ENCODE measurements at places on chromosomes 16 and 17. TPM values are rescaled to one million over a fixed set of nuclear protein-coding genes. Genes with fewer than 3 reads are reported as not detected.

The PLLP gene
- not detected for total RNA-seq

The CCL4 gene
- 532 TPM for total RNA-seq

The VAC14 gene
- total RNA-seq = 45.6 TPM

The CACNG5 gene
- not detected for total RNA-seq

The CCT6B gene
- total RNA-seq = 4.3 TPM

The KIAA0753 gene
- total RNA-seq = 15.4 TPM

GRCh38 chr17:59510611-59511010 lies 54.8 kb upstream of the DHX40 start:
- DNase-seq = no peak

GRCh38 chr17:79153367-79154130 lies 78.9 kb downstream of the ENGASE start:
- no peak for DNase-seq

DNA sequence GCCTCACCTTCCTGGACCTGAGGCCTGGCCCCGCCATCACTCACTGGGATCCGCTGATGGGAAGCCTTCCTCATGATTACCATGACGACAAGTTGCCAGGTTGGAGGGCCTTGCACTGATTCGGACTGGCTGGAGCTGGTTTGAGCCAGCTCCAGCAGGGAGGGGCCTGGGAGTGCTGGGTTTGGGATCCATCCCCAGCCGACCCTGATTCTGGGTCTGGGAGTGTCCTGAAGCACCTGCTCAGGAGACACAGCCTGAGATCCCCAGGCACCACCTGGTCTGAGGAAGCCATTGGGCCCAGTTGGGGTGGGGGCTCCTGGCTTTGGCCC lies 5.9 kb upstream of the BAIAP3 start:
- no peak for DNase-seq

- peak; percentile 43 for DNase-seq
These were observed 59.5 kb downstream of the SLFN11 start for GRCh38 chr17:35313875-35314409.

DNA sequence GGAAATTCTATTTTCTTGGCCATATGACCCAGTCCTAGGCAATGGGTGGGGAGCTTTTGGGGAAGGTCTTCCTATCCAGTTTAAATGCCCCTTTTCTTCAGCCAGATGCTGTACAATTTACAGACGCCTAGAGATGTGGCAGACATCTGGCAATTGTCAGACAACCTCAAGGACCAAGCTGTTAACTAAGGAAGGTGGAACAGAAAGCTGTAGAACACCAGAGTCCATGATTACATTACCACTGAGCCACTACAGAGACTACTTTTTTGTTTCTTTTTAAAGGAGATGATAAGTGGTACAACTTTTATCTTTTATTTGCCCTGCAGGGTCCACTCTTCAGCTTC lies 21.1 kb upstream of the CORO6 start:
- no peak for DNase-seq

GRCh38 chr17:75839942-75840798 lies 4.0 kb downstream of the UNC13D start:
- no peak for DNase-seq

- no peak for DNase-seq
These were observed 390 bp downstream of the SEZ6L2 start for GRCh38 chr16:29898804-29899515.

GRCh38 chr17:12445331-12445730 lies 220.4 kb upstream of the MYOCD start:
- no peak for DNase-seq

DNA sequence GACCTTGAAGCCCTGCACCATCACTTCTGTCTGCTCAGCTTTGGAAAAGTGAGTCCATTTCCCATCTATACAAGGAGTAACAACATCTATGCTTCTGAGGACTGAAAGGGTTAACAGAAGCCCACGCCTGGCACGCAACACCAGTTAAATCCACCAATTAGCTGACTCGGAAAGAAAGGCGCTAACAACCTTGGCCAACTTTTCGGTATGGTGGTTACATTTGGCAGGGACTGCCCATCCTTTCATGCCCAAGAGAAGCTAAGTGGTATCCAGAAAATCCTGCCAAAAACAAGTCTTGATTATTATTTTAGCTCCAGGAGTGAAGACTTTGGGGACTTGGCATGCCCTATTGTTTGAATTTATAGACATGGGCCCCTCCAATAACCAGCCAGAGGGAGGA lies 202.3 kb upstream of the RPL38 start:
- DNase-seq = no peak

DNA sequence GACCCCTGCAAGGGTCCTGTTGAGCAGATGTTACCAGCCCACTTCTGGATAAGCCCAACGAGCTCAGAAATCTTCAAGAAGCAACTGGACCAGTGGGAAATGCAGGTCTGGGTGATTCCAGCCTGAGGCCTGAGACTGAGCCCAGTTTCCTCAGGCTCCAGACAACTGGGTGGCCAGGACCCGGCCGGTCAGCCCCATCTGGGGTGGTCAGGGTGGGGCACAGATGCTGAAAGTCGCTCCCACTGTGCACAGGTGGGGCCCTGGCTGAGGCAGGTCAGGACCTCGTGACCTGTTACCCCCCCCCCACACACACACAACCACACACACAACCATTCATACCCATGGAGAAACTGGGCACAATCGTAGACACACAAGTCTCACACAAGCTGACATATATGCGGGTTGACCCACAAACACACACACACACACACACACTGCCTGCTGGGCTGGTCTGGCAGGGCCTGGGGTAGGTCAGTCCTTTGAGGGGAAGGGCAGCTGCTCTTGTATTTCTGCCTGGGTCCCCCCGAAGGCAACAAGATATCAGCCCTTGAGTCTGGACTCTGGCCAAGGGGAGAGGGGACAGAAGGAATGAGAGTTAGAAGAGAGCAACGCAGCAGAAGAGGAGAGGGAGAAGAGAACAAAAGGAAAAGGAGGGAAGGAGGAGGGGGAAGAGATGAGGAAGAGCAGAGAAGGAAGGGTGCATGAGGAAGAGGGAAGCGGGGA lies 99.0 kb upstream of the CDH5 start:
- DNase-seq = no peak

DNA sequence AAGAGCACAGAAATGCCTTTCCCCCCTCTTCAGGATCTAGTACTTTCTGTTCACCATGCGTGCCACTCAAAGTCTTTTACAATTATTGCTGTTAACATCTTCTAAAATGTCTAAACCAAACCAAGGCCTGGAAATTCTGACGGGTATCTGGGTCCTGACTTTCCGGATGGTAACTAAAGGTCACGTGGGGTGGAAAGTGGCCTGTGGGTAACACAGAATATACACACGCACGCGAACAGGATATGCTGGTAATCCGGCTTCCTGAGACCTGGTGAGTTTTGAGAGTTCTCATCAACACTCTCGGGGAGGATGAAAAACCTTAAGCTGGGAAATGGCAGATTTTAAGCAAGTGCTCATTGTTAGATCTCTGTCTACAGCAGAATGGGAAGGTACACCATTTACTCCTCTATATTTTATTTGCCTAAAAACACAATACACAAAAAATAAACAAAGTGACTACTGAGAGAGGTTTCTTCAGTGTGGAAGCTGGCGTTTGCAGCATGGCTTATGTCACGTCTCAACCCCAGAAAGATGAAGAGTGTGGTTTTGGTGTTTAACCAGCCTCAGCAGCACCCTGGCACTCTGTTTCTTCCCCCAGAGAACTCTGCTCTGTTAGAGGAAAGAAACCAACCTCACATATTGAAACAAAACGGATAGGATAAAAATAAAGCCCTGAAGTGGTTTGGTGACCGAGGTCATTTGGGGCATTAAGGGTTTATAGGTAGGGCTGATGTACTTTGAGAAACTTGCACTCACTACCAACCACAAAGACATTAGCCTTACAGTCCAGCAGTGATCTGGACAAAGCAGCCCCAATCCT lies 37.3 kb downstream of the SMG6 start:
- peak; percentile 78 for DNase-seq

DNA sequence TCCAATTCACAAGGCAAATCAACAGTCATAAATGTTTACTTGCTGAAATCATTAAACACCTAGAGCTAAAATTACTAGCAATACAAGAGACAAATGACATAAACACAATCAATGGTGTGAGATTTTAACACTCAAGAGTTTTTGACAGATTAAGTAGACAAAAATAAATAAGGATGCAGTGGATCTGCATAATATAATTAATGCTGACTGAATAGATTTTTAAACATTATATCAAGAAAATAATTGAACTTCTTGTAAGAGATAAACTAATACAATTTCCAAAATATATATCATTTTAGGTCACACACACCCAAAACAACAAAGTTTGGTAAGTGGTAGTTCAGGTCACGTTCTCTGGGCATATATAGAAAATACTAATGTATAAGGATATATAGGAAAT lies 322.6 kb upstream of the XYLT1 start:
- DNase-seq = no peak

DNA sequence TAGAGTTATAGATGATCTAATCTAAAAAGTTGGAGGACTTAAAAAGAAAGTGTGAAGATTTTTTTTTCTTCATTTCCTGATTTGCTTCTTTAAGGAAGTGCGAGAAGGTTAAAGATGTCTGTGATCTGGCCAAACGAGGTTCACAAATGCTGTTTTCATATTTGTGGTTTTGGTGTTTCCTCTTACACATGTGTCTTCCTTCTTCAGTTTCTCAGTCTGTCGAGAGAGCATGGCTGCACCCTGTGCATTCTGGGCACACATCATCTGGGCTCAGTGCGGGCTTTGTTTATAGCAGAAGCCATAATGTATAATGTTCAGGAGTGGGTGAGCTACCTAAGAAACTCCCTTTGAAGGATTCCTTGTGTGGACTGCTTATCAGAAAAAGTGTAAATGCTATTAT lies 260.4 kb upstream of the TBX2 start:
- peak; percentile 84 for DNase-seq

- DNase-seq = no peak
These were observed 30.8 kb downstream of the BEAN1 start for GRCh38 chr16:66457888-66458287.

DNA sequence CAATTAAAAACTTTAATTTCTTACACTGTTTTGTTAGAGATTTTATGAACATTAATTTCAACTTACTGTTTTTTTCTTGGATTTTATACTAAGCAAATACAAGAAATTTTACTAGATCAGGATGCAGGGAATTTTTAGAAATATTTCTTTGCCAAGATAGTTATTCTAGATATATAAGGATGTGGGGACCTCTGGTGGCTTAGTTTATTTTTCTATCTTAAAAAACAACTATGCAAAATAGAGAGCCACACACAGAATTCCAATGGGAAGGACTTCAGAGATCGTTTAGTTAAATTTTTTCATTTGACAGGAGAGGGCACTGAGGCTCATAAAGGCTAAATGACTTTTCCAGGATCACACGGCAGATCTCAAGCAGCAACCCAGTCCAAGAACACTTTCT lies 23.0 kb upstream of the CAPNS2 start:
- no peak for DNase-seq

- DNase-seq = no peak
These were observed 3.2 kb downstream of the ZC3H7A start for GRCh38 chr16:11793840-11794239.

DNA sequence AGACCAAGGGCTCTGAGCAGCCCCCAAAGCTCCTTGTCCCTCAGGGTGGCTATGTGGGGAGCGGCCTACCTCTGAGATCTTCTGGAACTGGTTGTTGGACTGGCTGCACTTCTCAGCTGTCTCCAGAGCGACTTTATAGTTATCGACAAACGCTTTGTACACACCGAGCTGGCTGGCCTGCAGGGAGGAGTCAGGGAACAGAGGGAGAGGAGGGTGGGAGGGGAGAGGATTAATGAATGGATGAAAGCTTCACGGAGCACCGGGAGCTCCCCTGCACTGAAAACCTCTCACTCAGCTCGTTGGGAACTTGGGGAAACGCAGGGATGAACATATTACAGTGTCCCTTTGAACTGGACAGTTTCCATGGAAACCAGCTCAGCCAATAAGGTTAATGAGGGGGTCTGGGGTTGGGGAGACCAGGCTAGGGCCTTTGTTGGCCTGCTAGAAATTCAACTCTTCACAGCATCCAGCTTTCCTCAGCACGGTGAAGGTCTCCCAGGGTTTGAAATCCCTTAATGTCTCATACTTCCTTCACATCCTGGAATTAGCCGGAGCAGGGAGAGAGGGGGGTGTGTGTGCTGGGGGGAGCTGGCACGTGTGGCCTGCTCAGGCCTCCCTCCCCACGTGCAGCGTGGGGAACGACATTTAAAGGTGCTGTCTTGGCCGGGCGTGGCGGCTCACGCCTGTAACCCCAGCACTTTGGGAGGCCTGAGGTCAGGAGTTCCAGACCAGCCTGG lies 86.7 kb downstream of the TIMM22 start:
- no peak for DNase-seq

Data from natural killer cell (primary cell).